ENCODE measurements at places on chromosomes 2 and 18.

DNA sequence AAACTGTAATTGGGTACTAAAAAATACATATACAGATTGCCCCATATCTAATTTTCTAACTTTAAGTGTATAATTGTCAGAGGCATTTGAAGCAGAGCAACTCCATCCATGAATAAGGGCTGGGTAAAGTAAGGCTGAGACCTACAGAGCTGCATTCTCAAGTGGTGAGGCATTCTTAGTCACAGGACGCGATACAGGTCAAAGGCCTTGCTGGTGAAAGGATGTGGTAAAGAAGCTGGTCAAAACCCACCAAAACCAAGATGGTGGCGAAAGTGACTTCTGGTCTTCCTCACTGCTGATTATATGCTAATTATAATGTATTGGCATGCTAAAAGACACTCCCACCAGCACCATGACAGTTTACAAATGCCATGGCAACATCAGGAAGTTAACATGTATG is 50.0 kb downstream of the SLC8A1 start:
- no peak for DNase-seq

DNA sequence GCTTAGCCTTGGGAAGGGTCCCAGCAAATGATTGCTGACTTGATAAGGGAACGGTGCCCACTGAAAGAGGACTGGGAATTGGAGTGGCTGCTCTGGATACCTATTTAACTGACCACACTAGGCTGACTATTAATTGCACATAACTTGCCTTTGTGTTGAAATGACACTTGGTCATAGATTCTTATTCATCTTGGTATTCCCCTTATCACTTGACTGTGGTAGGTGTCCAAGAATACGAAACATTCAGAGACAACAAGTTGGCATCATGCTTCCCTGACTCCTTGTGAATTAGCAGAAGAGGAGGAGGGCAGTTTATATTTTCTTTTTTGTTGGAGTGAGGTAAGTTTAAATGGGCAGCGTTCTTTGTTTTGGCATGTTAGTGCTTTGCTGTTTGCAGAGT is 13.4 kb downstream of the FMNL2 start:
- DNase-seq = no peak

DNA sequence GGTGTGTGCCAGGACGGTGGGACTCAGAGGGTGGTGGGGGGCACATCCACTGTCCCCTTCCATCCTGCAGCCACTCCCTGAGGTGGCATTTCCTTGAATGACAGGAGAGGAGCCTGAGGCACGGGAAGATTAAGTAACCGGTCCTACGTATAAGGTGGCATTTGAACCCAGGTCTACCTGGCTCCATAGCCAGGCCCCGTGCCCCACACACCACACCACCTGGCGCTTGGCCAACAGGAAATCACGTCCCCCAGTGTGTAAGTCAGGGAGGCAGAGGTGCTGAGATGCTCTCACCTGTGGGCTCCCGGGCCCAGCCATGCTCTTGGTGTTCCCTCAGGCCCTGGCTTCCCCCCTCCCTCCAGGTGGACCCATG is 53.7 kb downstream of the HPCAL1 start:
- no peak for DNase-seq

GRCh38 chr2:172085460-172086159 is at the start of gene DLX1:
DLX1 (plus strand) TSS chr2:172085507; CDS start chr2:172085678, 171 bp downstream.
- DNase-seq = no peak

GRCh38 chr2:23241121-23241520 is 143.9 kb upstream of the KLHL29 start:
- DNase-seq = no peak

DNA sequence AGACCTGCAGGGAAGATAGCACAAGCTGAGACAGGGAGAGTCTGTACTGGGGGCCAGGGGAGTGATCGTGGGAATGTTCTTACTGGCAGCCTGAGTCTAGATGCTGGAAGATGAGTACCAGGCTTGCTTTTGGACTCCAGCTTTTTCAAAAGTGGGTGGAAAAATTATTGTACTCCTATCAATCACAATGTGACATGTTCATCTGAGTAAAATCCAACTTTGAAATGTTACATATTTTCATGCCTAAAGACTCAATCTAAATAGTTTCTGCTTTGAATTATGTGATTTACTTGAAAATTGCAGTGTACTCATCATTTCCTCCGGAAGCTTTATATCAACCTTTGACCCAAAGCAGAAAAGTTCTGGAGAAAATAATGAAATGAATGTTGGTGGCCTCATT is 49.7 kb upstream of the ST3GAL5 start:
- DNase-seq = no peak

DNA sequence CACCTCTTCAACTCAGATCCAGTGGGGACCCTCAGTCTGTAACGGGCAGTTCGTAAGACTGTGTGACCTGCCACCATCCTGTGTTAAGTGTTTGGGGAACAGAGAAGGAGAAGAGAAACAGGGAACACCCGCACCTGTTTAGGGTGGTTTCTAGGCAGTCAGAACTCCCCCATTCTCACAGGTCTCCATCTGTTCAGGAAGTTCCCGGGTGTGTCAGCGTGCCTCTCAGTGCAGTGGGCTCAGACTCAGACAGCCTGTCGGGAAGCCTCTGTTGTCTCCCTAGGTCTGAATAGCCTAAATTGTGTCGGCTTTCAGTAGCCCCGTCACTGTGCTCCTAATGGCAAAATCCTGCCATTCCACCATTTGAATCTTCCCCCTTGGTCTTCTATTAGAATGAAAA is 256.6 kb downstream of the LOXHD1 start:
- no peak for DNase-seq

DNA sequence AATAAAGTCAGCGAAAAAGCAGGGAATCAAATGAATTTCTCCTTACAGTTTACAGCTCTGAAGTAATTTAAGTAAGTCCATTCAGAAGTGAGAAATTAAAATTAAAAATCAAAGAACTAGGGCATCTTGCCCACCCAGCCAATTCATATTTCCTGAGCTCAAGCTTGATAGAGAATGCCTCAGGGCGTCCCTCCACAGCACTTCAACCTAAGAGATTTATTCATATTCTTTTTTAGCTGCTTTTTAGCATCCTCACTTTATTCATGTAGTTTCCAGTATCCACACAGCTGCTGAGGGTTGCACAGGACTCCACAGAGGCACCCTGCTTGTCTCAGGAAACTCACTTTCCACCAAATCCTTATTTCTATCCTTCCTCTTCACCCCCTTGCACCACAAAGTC is 900.3 kb downstream of the BCL11A start:
- no peak for DNase-seq

DNA sequence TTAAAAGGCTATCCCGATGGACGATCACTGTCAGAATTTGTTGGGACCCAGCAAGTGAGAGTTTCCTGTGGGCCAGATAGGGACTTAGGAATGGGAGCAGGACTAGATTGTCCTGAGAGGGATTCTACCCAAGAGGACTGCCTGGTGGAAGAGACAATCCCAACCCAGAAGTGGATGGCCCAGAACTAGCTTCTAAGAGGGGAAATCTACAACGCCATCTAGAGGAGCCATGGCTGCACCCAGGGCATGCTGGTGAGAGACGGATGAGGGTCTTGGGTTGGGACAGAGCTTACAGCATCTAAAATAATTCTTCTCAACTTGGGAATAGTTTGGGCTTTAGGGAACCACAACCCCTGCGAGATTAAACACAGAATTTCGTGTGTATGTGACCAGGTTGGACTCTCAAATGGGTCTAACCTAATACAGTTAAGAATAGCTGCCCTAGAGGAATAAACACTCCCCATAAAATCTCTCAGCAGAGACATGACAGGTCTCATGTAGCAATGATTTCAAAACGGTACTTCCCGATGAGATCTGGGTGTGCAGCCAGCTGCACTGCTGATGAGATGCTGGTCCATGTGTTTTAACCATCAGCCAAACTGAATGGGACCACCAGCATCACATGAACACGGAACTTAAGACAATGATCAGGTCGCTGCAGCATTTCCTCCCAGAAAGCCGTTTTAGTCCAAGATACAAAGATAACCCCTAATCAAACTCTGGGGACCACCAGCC is 50.8 kb downstream of the CCBE1 start:
- no peak for DNase-seq

- no peak for DNase-seq
These were observed 8.8 kb downstream of the CYB5A start for GRCh38 chr18:74282755-74283554.

- no peak for DNase-seq
These were observed 222.3 kb downstream of the DOK6 start for GRCh38 chr18:69622961-69623360.

GRCh38 chr2:65320042-65320725 is 92.6 kb downstream of the ACTR2 start:
- no peak for DNase-seq

DNA sequence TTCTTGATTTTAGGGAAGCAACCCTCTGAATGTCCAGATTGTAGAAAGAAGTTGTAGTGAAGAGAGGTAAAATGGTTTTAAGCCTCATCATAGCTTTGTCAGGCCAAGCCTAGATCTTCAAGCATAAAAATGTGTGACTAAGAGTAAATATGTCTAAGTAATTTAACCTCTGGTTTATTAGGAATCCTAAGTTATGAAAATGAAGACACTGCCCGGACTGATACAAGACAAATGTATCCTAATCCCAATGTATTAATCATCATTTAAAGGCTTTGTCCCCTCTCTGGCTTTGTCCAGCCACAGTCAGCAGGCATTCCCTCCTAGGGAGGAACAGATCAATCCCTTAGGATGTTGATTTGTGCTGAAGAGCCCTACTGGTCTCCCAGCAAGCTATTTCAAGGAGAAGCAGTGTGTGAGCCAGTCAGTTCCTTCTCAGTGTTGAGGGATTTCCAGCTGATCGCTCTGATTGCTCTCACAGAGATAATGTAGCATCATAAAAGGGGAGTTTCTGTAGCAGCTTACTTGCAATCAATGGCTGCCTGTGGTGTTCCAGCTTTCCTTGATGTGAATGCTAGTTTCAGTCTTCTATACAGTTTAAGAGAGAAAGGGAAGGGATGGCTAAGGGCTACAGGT is 796.1 kb downstream of the EPHA4 start:
- no peak for DNase-seq

GRCh38 chr2:51620796-51621195 is 588.9 kb upstream of the NRXN1 start:
- no peak for DNase-seq

DNA sequence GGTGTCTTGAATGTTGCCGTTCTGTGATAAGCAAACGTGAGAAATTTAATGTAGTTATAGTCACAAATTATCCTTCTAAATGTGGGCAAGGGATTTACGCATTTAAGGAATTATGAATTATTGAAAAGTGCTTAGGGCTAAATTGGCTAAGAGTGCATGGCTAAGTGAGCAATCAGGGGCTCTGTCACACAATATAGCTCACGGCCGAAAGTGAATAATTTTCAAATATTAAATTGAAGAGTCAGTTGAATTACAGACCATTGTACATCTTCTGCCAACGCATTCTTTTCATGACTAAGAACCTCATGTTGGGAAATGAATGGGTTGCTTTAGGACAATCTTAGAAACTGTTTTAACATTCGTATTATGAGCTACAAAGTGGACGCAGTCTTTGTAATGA is 1832.9 kb upstream of the LRRTM1 start:
- no peak for DNase-seq

DNA sequence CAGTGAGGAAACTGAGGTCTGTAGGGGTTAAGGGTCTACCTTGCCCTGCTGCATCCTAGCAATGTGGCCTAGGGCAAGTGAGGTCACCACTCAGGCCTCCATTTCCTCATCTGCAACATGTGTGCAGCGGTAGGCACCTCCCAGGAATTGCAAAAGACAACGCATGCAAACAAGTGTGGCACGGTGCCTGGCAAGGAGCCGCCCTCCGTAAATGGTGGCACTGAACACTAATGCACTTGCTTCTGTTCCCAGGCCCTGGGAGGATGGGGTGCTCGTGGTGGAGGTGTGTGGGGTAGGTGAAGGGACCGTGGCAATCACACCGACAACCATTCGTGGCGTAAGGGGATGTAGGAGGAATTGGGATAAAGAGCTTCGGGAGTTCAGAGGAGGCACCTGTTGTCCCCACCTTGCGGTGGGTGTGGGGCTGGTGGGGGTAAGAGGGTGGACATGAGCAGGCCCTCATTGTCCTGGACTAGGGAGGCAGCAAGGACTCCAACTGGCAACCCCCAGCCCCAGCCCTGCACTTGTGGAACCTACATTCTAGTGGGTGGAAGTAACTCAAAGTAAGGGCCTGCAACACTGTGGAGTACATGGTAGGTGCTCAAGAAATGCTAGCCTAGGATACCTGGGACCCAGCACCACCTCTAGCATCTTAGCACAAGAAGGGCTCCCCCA is 26.0 kb downstream of the ATOH8 start:
- no peak for DNase-seq

DNA sequence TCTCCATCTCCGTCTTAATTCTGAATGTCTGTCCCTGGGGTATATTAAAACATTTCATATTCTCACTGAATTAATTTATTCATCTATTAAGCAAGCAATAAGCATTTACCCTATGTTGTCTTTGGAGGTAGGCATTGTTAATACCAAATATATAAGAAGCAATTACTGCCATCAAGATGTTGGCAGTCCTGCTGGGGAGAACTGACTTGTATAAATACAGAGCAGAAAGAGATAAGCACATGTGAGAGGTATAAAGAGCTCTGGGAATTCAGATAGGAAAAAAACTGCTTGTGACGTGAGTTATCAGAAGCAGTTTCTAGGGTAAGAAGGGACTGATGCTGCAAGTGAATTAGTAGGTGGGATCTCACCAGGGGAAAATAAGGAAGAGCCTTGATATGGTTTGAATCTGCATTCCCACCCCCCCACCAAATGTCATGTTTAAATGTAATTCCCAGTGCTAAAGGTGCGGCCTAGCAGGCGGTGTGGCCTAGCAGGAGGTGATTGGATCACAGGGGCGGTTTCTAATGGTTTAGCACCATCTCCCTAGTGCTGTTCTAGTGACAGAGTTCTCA is 286.8 kb downstream of the RAD51AP2 start:
- DNase-seq = no peak

- DNase-seq = no peak
These were observed 64.4 kb downstream of the ACTR2 start for GRCh38 chr2:65292106-65292400.

GRCh38 chr2:127527001-127527804 is 914 bp upstream of the IWS1 start:
- no peak for DNase-seq

GRCh38 chr18:77853859-77854258 is 604.2 kb downstream of the GALR1 start:
- no peak for DNase-seq

DNA sequence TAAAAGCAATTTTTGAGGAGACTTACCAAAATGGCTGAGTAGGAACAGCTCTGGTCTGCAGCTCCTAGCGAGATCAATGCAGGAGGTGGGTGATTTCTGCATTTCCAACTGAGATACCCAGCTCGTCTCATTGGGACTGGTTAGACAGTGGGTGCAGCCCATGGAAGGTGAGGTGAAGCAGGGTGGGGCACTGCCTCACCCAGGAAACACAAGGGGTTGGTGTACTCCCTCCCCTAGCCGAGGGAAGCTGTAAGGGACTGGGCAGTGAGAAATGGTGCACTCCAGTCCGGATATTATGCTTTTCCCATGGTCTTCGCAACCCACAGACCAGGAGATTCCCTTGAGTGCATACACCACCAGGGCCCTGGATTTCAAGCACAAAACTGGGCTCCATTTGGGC is 419.0 kb downstream of the NUP35 start:
- no peak for DNase-seq

DNA sequence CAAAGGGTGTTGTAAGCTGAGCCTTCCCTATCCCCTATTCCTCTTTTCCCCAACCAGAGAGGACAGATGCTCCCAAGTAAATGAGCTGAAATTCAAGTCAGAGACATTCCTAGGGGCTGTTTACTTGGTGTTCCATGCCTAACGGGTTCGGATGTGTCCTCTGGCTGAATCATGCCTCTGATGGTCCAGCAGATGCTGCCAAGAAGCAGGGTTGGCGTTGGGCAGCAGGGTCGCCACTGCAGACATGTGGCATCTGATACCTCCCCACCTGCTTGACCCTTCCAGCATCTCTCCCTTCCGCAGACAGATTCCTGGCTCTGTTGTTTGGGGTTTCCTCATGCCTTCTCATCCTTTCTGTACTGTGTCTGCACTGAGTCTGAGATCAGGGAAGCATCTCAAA is 108.3 kb downstream of the HNRNPLL start:
- no peak for DNase-seq

Data from activated CD4-positive, CD25-positive, alpha-beta regulatory T cell (primary cell).